ENCODE measurements at places on chromosomes 7 and 10. TPM values are rescaled to one million over a fixed set of nuclear protein-coding genes. Genes with fewer than 3 reads are reported as not detected.

DNA sequence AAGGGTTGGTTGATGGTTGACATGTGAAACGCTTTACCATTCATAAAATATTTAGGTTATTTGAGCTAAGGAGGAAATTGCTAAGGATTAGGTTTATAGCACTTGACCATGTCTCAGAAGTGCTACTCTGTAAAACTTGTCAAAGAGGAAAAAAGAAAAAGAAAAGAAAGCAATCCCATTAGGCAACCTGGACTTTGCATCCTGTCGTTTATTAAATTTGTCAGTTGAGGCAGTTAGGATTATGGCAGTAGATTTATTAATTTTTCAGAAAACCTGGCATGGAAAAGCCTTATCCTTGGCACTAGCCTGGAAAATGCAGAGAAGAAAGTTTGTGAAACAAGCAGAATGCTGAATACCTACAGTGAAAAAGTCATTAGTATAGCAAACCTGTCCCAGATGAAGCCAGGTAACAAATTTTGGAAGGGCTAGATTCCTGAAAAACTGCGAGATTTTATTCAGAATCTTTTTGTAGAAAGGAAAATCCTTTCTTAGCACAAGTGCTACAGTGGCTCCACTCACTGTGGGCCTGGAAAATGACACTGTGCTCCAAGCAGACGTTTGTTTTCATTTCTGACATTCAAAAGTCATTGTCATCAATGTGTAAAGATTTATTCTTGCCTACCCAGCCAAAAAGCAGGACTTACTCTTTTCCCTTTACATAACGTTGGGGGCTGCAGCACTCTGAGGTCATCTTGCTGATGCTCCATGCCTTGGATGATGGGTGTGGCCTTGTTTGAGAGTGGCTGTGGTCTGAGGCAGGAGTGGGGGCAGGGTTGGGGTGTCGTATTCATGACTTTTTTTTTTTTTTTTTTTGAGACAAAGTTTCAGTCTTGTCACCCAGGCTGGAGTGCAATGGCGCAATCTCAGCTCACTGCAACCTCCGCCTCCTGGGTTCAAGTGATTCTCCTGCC is 664.9 kb downstream of the SUGCT start:
- DNase-seq, result no peak

DNA sequence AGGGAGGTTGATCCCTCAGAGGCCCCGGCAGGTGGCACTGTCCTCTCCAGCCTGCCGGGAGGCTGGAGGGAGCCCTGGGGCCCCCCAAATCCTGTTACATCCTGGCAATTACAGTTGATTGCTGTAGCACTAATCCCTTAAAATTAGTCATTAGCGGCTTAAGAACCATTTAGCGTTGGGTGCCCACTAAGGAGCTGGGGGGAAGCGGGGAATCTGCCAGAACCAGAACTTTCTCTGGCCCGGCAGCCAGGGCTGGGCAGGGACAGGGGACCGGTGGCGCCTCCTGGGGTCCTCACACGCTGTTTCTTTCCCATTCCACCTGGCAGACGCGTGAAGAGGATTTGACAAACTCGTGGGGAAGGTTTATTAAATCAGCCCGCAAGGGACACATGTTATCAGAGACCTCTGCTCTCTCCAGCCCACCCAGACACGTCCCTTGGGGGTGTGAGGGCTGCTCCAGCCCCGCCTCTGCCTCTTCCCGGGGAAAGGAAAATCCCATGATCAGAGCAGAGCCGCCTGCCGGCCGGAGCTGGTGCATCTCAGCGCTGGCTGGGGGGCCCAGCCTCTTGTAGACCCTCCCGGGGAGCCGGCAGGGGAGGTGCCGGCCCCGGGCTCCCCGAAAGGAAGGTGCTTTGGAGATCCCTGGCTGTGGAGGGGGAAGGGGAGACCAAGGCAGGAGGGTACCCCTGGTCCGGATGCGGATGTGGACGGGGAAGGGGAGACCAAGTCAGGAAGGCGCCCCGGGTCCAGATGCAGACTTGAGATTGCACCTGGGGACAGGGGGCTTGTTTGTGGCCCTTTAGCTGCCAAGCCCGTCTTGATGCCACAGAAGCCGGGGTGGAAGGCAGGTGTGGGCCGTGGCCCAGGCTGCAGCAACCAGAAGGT is 142.7 kb downstream of the ELFN1 start:
- peak; percentile 32 for DNase-seq

DNA sequence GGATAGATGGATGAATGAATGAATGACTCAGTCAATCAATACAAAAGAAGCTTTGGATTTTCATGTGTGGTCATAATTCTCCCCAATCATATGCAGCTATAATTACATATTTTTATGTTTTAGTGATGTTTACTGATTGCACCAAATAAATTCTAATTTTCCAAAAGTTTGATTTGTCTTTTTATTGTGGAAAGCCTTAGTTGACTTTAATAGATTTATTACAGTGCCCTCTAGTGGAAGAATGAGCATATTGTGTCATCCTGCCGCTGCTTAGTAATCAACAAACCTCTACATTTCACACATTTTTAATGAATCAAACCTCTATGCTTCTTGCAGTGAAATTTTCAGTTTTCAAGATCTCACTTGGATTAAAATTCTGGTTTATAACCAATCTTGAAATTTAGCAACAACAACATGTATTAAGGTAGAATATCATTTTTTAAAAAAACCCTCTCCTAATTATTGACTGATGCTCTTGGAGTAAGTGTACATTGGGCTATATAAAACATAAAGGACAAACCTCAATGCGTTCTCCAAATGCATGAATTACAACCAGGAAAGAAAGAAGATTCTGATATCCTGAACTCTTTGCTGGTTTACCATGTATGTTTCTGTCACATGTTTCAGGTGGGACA is 55.6 kb upstream of the PNLIP start:
- DNase-seq, result no peak

The LRMDA gene
- 5.5 TPM for total RNA-seq

The CYP26C1 gene
- 0.39 TPM for total RNA-seq

The UTF1 gene
- total RNA-seq, result not detected

DNA sequence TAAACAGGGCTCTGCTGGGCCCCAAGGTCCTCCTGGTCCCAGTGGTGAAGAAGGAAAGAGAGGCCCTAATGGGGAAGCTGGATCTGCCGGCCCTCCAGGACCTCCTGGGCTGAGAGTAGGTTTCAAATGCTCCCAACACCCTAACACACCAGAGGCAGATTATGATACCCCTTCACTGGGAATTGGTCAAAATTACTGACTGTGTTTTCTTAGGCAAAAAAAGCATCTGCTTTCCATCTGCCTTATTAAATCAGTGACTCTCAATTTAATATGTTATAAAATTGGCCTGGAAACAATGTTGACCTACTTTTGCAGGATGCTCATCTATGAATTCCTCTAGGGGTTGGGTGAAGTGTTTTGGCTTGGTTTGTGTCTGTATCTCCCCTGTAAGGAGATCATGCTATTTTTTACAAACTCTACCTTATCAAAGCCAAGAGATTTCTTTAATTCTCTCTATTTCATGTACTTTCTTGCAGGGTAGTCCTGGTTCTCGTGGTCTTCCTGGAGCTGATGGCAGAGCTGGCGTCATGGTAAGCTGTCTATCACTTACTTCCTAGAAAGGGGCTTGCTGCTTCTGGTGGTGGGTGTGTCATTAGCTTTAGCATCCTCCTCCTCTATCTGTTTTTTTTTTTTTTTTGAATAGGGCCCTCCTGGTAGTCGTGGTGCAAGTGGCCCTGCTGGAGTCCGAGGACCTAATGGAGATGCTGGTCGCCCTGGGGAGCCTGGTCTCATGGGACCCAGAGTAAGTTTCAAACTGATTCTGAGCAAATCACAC is 15.9 kb downstream of the COL1A2 start:
- no peak for DNase-seq

DNA sequence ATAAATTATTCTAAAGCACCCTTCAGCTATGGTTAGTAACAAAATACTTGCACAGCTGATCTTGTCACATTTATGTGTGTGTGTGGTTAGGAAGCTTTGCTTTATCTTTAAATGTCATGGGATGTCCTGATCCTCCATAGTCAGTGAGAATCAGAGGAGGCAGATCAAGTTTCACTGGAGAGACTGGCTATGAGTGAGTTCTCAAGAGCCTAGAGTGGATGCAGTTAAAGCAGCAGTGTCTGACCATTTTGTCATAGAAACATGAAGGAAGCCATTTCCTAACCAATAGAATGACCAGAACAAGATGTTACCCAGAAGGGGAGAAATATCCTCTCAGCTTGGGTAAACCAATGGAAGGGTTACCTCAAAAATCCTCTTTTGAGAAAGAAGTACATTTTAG is 207.2 kb upstream of the DKK1 start:
- no peak for DNase-seq

The NME8 gene
- total RNA-seq, result not detected

DNA sequence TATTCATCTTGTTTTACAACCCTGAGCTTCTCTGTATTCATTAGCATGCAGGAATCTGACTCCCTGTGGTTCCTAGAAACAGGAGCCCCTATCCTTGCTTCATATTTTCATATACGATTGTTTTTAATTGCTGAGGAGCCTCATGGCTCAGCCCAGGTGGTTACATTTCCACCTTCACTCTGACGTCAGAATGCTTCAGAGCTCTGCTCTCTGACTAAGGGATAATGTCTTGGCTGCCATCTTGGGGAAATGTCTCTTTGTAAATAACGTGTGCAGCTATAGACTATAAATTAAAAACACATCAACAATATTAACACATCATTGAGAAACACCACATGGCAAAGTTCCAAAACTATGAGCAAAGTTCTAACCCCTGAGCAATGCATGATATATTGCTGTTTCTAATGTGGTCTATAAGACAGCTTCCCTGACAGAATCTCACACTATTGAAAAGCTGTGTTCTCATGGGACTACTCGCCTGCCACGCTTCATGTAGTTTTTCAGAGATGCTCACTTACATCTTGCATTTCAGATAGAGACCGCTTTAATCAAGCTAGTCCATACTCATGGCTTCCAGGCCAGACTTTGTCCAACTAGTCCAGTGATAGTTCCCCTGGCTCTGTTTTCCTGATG is 227.0 kb downstream of the SORCS3 start:
- DNase-seq, result no peak

The ACSM6 gene
- total RNA-seq, result not detected

The PFKP gene
- 253 TPM for total RNA-seq

DNA sequence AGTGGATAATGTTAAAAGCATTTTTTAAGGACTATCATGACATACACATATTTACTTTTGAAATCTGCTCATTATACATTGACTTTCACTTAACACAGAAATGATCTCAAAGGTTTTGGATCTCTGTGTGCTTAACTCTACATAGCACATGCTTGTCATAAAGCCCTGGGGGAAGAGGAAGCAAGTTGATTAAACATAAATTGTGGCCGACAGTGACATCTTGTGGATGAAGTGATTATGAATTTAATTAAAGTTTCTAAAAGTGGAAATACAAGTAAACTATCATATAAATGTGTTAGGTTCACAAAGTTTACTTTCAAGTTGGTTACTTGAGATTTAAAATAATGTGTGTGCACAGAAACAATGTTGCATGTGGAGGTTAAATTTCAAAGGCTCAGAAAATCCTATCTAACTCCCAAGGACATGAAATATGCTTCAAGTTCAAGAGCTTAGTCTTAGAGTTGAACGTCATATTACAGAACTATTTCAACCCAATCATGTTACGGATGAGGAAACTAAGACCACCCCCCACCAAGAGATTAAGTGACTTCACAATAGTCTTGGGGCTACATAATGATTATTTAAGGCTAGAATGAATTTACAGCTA is 1247.8 kb downstream of the GATA3 start:
- DNase-seq, result peak; percentile 36

The LRRC4 gene
- not detected for total RNA-seq

The SLC37A3 gene
- total RNA-seq, result 65.2 TPM

DNA sequence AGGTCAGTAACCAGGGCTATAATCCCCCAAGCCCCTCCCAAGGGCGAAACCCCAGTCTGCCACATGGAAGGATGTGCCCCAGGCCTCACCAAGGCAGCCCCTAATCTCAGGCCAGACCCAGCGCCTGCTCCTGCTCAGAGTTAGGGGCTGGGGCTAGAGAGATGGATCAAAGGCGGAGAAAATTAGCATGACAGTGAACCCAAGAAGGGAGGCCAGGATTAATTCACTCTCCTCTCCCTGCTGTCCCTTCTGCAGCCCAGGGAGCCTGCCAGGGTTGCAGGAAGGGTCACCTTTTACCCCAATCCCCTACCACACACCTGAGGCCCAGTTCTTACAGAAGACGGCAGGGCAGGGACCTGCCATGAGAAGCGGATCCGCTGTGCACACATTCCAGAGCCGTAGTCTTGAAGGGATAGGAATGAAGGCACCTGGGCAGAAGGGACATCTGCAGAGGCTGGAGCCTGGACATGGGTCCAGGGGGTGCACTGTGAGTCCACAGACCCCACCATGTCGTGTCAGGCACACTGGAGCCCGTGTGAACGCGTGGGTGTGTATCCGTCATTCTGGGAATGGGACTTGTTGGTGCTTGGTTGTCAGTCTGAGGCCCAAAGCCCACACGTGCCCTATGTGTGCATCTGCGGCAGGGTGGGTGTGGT is 11.9 kb upstream of the ZMIZ1 start:
- no peak for DNase-seq

GRCh38 chr10:88886557-88886956 is 6.5 kb downstream of the STAMBPL1 start:
- no peak for DNase-seq

The CUL1 gene
- total RNA-seq, result 39.4 TPM

- no peak for DNase-seq
These were observed 209.4 kb downstream of the CELF2 start for GRCh38 chr10:11227103-11227502.
